ENCODE measurements at places on chromosomes 13 and 19. TPM values are rescaled to one million over a fixed set of nuclear protein-coding genes. Genes with fewer than 3 reads are reported as not detected.

- ATAC-seq = peak; percentile 45
These were observed 113.0 kb downstream of the TEX26 start for GRCh38 chr13:31045286-31046081.

DNA sequence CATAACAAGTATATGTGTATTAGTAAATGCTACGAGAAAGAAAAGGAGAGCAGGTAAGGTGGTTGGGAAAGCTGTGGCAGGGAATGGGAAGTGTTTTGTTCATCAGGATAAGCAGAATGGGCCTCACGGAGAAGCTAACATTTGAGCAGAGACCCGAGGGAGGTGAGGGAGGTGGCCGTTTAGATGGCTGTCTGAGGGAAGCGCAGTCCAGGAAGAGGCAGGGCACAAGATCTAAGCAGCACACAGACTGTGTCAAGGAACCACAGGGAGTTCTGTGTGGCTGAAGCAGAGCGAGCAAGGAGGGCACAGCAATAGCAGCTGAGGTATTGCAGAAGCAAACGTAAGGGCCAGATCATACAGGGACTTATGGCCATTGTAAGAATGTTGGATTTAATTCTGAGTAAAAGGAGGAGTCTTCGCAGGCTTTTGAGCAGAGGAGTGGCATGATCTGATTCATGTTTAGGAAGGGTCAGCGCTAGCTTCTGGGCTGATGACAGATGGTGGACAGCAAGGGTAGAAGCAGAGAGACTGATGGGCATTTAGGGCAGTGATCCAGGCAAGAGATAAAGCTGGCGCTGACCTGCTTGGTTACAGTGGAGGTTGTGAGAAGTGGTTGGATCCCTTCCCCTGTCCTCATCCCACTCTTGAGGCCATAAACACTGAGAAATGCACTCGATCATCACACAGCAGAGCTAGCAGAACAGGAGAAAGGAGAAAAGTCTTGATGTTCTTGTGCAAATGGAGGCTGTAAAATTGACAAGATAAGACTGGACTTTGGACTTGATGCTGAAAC lies 199.9 kb downstream of the LACC1 start:
- no peak for ATAC-seq

The SHC2 gene
- total RNA-seq = 21.1 TPM

- no peak for ATAC-seq
These were observed 135.3 kb downstream of the RFC3 start for GRCh38 chr13:33953203-33953602.

DNA sequence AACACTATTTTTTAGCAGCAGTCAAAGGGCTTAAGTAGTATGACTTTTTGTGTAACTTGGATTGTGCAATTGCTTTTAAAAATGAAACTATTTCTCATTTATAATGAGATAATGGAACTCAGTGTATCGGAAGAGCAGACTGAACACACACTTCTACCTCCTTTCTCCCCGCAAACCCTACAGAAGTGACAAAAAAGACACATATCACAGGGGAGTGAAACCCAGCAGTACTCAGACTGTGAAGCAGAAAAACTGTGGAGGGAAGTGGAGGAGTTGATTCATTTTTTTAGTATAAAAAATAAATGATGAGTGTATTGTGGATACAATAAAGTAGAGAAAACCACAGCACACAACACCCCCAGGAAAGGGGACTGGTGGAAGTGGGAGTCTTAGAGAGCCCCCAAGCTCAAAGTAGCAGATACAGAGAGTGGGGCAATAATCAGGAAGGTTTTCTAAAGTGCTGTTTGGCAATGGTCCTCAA lies 9.7 kb downstream of the LPAR6 start:
- ATAC-seq = no peak

- ATAC-seq = no peak
These were observed 1.2 kb upstream of the EMC10 start for GRCh38 chr19:50475101-50475568.

The SLITRK6 gene
- 0.28 TPM for total RNA-seq

The SRRM5 gene
- total RNA-seq = 2.3 TPM

- ATAC-seq = peak; percentile 92
These were observed at the start of gene CRYL1 for GRCh38 chr13:20525601-20526544. Gene CRYL1 (minus strand): TSS chr13:20525857. CDS start chr13:20525794, 63 bp downstream.

DNA sequence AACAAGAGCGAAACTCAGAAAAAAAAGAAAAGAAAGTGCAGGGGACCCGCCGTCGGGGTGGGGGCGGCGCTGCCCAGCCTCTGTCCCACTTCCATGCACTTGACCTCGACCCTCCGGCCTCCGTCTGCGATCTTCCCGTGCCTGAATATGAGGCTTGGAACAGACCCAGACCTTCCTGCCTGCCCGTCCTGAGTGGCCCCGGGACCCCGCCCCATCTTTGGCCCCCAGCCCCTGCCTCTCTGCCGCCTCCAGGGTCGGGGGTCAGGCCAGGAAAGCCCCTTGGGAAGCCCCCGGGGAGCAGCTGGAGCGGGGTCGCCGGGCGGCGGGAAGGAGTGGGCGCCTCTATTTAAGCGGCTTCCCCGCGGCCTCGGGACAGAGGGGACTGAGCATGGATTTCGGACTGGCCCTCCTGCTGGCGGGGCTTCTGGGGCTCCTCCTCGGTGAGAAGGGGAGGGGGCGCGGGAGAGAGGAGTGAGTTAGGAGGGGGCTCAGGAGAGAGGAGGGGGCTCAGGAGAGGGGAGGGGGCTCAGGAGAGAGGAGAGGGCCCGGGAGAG lies at the start of gene MADCAM1:
MADCAM1 (plus strand) TSS at position 375 of the 554 bp plus-strand sequence; CDS start at position 389, 14 bp downstream.
- no peak for ATAC-seq

- ATAC-seq = no peak
These were observed 11.8 kb downstream of the RASA3 start for GRCh38 chr13:114120591-114121011.

- no peak for ATAC-seq
These were observed 134.4 kb downstream of the RBM26 start for GRCh38 chr13:79271616-79272015.

The BIVM gene
- total RNA-seq = 17.4 TPM
